HCEC 1CT (cell line): ENCODE measurements at places on chromosomes 2 and 18.

DNA sequence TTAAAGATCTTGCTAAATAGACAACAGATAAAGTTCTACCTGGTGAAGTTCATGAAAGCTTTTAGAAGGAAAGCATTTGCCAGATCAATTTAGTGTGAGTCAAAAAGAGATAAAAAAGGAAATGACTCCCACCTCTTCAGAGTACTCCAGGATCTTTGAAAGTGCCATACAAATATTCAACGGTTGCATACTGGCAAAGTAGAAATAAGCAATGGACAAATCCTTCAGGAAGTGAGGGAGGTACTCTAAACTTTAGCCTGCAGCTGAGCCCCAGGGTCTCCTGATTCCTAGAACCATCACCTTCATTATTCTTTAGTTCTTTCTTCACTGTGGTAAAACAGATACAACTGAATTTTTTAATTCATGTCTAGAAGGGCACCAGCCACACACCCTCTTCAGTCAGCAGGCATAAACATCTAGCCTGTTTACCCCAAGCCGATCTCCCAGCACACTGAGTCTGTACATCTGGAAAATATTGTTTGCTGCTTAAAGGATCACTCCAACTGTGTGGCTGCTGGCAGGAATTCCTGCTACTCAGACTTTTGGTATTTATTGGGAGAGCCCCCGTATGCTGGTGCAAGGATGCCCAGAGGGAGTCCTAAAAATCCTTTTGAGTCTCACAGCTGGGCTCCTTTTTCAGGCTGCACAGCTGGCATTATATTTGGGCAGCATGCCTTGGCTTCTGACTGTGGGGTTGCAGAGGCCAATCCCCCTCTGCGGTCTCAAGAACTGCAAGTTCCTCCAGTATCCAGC is 72.3 kb upstream of the SESTD1 start:
- peak; percentile 37 for DNase-seq

- no peak for DNase-seq
Measured at GRCh38 chr2:188416367-188416766, 124.7 kb downstream of the GULP1 start.

GRCh38 chr2:25380586-25381375 is 39.1 kb upstream of the DNMT3A start:
- no peak for DNase-seq

DNA sequence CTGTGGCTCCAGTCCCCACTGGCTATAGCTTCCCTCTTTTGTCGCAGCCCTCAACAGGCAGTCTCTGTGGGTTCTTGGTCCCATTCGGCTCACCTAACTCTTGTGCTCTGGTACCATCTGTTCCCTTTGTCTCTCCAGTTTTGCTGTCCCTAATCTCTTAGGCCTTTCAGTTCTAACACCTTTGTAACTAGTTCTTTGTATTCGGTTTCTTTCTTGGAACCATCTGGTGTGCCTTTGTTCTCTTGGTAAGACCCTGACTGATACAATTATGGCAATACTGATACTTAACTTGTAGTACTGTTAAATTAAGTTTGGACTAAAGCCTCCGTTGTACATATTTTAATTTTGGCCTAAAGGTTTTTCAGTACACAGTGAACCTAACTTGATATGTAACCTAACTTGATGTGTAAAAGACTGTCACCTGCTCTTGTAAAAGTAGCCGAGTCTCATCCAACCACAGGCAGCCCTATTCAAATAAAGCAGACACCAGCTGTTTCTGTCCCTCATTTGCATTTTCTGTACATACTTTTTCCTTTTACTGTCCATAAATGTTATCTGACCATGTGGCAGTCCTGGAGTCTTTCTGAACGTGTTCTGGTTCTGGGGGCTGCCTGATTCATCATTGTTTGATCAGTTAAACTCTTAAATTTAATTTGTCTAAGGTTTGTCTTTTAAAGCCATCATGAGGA is 4.8 kb upstream of the MRPL44 start:
- DNase-seq, result no peak

- no peak for DNase-seq
Measured at GRCh38 chr2:204161886-204162285, 225.3 kb downstream of the ICOS start.

- DNase-seq, result peak; percentile 1
Measured at GRCh38 chr18:26159353-26159752, 25.7 kb downstream of the PSMA8 start.

- no peak for DNase-seq
Measured at GRCh38 chr18:31233621-31234275, 71.1 kb upstream of the DSC1 start.

DNA sequence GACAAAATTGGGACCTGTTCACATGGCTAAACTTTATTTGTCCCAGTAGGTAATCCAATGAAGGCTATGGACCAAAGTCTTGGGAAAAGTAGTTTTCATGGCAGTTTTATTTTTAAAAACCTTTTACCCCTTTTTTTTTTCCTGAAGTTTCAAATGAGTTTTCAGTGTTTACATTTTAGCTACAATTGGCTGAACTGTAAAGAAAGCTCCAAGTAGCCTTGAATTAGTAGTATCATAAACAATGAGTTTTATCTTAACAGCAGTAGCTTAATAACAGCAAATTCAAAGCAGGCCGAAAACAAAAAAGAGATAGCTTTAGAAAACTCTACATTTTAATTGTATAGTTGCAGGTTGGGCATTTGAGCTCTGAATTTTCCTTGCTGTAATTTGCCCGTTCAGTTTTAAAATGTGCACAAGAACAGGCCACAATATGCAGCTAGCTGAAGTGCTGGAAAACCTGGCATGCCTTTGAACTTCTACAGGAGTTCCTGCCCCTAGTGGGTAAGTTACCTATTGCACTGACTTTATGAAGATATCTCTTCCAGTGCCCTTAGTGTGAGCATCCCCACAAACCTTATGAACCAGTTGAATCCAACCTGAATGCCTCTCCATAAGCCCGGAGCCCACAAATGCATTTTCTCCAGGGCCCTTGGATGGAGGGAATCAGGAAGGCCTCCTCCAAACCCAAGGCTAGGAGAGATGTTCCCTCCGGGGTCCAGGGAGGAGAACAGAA is 106.7 kb downstream of the XRCC5 start:
- DNase-seq, result peak; percentile 51

GRCh38 chr2:177251165-177251542 is 13.4 kb downstream of the NFE2L2 start:
- DNase-seq, result no peak

DNA sequence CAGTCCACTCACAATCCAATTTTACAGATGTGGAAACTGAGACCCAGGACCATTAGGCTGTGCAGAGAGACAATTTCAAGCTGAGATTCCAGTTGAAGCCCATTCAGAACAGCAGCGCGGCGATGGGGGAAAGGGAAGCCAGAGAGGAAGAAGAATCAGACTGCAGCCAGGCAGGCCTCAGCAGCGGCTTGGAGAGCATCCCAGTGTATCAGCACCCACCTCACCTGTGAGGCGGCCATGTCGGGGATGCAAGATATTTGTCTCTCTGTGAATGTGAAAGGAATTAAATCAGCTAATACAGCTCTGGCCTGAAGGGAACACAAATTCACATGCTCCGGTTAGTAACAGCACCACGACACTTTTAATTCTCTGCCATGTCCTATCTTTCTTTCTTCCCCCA is 198.0 kb upstream of the SOX11 start:
- no peak for DNase-seq

- peak; percentile 81 for DNase-seq
Measured at GRCh38 chr2:42969231-42970150, 177.1 kb upstream of the HAAO start.

DNA sequence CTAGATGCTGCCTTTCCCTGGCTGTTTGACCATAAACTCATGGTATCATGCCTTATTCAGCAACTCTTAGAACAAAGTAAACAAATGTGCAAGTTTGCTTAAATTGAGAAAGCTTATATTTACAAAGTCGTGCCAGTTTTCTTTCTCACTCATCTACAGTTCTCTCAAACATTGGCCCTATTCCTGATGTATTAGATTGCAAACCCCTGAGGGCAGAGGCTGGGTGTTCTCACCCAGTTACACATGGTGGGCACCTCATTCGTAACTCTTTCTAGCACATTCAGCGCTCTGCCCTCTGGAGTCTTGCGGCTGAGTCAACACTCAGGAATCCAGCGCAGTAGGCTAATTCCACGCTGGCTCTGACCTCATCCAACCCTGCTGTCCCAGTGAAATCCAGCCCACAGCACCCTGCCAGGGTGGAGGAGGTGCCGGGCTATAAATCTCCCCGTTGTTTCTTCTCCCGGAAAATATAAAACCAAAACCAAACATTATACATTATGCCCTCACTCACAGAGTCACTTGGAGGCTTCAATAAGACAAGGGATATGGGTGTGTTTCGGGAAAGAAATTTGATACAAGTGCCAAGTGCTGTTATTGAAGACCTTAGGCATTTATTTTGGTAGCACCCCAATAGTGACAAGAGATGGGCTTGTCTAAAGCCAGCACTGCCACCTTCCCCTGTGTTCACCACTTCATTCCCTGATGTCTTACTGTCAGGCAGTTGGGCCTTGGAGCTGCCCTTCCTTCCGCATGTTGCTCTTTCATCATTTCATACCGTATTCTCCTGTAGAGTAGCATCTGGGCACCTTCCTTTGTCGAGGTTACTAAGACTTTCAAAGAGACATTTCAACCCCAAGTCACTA is 287.4 kb downstream of the PRKCE start:
- DNase-seq, result peak; percentile 97

- no peak for DNase-seq
Measured at GRCh38 chr2:231207734-231208133, 9.3 kb downstream of the ARMC9 start.

GRCh38 chr2:189658306-189659212 is 2.7 kb upstream of the ASNSD1 start:
- DNase-seq, result no peak

DNA sequence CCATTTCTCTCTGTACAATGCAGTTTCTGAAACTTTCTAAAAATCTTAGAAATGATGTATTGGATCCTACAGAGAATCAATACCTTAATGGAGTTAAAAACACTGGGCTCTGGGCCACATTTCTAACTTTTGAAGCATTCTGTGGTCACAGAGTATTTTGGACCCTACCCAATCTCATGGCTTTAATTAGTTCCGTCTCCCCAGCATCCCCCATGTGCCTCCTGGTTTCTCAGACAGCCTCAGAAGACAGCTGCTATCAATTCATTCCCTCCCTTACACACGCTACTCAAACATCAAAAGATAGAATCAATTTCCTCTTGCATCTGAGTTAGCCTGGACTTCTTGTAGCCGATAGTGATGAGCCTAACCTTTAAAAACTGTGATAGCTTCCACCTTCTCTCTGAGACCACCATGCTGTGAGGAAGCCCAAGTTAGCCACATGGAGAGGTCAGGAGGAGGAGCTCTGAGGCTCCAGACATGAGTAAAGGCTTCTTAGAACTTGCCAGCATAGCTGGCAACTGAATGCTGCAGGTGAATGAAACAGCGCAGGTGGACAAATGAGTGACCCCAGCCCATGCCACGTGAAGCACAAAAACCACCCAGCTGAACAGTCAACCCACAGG is 10.4 kb downstream of the ADCY3 start:
- no peak for DNase-seq

GRCh38 chr18:46096651-46097300 is 1.3 kb downstream of the ATP5F1A start:
- DNase-seq, result no peak

- no peak for DNase-seq
Measured at GRCh38 chr2:231803501-231804138, 17.4 kb downstream of the COPS7B start.

DNA sequence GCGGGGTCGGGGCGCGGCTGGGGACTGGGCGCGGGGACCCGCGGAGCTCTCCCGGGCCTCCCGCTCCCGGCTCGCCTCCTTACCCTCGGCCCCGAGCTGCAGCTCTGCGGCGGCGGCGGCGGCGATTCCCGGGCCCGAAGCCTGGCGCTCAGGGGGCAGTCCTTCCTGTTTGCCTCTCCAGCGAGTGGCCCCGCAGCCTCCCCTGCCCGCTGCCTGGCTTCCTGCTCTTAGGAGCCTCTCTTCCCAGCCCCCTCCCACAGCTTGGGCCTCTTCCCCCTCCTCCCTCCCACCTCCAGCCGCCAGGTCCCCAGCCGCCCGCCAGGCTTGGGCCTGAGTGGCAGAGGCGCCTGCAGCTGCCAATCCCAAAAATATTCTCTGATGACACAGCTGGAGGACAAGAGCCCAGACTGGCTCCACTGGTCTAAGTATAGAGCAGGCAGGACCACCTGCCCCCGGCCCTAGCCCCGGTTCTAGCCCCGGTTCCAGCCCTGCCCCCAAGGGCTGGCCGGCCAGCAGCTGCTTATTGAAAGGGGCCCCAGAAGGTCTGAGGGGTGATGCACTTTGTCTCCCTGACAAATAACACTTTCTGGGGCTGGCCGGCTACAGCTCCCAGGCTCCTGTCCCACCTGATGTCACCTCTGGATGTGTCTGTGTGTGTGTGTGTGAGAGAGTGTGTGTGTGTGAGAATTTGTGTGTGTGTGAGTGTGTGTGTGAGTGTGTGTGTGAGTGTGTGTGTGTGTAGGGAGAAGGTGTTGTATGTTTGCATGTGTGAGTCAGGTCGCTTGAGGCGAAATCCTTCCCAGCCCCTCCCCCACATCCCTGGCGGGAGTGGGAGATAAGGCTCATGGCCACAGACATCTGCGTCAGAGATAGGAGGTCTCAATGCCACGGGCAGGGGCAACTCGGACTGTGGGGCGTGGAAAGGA is at the start of gene OBSL1:
Gene OBSL1, minus strand, starts transcription at position 229 of the 926 bp plus-strand sequence. CDS start 307 bp downstream, outside the sequence.
- peak; percentile 52 for DNase-seq

GRCh38 chr18:58058720-58059119 is 14.7 kb downstream of the NEDD4L start:
- peak; percentile 14 for DNase-seq

GRCh38 chr2:200147371-200147770 is 159.1 kb upstream of the SPATS2L start:
- DNase-seq, result no peak

GRCh38 chr18:46335534-46336101 is 231.4 kb downstream of the HAUS1 start:
- DNase-seq, result no peak

- DNase-seq, result no peak
Measured at GRCh38 chr2:9268301-9269080, 61.9 kb downstream of the ASAP2 start.

DNA sequence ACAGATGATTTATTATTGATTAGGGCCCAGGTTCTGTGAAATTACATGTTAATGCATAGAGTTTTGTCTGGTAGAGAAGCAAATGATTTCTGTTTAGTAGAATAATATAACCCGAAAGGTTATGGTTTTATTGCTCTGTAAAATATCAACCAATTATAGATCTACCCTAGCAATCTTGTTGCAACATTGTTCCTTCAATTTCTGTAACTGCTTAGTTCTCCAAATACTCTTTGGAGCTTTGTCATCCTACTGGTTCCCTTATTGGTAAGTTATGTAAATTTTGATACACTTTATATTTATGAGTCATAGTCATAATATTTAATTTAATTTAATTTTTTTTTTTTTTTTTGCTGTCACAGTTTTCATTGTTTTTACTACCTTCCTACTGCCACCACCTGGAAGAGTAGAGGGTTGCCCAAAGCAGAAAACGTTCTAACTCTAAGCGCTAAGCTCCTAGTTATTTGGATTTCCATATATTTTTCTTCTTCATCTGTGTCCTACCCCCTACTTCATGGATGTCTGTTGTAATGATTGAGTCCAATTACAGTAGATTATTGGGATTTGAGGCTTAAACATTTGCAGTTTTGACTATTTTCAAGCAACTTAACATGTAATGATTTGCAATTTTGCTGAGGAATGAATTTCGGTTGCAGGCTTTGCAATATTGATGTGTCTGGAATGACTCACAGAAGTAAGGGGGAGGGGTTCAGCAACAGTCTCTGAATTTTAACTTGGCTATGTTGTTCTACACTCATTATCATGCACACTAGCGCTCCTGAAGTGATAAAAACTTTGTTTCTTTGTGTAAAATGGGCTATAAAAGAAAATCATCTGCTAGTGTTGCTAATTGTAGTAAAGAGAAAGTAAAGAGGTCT is 51.1 kb downstream of the NABP1 start:
- DNase-seq, result peak; percentile 20
